AG08396 (cell line): ENCODE measurements at places on chromosomes 5 and 9.

DNA sequence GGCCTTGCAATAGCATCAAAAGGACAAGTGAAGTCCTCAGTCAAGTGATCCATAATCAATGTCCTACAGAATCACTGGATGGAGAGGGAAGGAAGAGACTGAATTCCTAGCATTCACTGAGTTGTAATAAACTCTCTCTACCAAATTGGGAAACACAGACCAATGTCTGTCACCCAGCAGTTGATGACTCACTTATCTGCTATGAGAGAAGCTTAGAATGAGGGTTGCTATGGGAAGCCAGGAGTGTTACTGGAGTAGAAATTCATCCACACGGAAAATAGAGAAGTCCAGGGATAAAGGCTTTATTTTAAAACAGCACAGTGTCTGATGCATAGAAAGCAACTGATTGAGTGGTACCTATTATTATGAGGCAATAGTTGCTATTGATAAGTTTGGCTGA, 407.4 kb downstream of the BRINP1 start:
- DNase-seq: peak; percentile 65

GRCh38 chr5:139806111-139806510, 10.5 kb downstream of the PSD2 start:
- DNase-seq: no peak

- no peak for DNase-seq
Observed at GRCh38 chr9:131700076-131700475, 39.8 kb downstream of the RAPGEF1 start.

GRCh38 chr9:135332516-135332915, 147.1 kb upstream of the PPP1R26 start:
- no peak for DNase-seq

GRCh38 chr5:108786806-108787483, 39.2 kb downstream of the FER start:
- DNase-seq: no peak

- DNase-seq: no peak
Observed at GRCh38 chr5:57734296-57734695, 251.7 kb upstream of the ACTBL2 start.

DNA sequence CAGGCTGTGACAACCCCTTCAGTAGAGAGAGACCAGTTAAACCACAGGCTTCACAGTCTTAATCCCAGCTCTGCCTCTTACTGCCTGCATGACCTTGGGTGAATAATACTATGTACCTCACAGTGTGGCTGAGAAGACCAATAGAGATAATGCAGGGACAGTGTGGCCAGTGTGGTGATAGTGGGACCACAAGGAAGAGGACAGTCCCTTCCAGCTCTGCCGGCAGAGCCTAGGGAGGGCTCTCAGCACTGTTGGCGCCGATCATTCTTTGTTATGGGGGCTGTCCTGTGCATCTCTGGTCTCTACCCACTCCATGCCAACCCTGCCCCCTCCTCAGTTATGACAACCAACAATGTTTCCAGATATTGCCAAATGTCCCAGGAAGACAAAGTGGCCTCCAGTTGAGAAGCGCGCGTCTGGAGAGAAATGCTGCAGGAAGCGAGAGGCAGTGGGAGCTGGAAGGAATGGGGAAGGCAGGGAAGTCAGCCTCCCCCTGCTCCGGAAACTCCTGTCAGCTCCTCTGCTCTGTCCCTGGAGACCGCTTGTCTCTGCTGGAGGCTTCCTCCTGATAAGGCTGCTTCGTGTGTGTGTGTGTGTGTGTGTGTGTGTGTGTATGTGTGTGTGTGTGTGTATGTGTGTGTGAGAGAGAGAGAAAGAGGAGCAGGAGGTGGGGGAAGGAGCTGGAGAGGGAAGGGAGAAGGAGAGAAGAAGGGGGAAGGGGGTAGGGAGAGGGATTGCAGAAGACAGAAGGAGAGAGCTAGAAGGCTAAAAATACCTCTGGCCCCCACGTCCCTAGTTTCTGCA, 31.8 kb upstream of the FABP6 start:
- DNase-seq: no peak

GRCh38 chr5:163505049-163505367, 411 bp upstream of the MAT2B start:
- no peak for DNase-seq

DNA sequence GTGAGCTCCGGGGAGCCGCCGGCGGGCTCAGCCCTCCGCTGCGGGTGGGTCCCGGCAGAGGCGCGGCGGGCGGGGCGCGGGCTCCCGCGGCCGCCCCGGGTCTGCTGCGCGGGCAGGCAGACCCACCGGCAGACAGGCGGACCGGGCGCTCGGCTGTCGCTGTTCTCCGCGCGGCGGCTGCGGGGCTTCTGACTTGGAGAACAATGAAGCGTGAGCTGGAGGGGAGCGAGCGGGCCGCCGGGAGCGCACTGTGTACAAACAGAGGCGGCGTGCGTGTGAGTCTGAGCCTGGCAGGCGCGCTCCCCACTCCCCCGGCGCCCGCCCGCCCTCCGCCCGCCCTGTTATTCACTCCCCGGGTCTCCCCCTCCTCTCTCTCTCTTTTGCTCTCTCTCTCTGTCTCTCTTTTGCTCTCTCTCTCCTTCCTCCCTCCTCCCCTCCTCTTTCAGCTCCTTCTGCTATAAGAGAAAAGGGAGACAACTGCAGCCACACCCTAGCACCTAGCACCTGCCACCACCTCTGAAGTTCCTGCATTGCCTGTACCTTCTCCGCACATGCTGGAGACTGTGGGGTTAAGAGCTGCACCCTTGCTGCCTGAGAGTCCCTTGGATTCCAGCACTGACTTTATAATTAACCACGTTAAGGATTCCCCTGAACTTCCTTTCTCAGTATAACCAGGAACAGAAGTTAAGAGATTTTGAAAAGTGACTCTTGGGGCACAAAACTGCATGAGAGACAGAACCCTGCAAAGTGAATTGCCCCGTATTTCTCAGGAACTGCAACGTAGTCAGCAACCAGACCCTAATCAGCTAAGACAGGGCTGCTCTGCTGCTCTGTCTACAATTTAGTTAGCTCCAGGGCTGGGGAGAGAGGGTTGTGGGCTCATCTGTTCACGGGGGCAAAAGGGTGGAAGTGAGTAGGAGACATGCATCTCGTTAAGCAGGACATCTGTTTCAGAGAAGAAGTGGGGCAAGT, at the start of gene EDIL3:
Gene EDIL3, minus strand, starts transcription at position 277 of the 972 bp plus-strand sequence. CDS start 506 bp downstream, outside the sequence.
- DNase-seq: peak; percentile 9

DNA sequence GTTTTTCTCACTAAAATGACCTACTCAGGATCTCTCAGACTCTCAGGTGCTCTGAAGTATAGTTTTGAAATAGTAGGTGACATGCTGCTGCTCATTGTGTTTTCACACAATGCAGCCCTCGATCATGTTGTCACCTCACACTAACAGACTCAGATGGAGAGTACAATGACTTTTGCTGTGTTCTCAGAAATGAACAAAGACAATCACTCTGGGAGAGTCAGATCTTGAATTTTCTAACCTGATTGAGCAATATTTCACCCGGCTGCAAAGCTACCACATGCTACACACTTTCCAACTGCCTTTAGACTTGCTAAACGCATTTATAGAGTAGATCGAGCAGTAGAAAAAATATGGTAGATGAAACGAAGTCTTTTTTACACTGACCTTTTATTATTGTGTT, 113.4 kb downstream of the ST8SIA4 start:
- DNase-seq: no peak

DNA sequence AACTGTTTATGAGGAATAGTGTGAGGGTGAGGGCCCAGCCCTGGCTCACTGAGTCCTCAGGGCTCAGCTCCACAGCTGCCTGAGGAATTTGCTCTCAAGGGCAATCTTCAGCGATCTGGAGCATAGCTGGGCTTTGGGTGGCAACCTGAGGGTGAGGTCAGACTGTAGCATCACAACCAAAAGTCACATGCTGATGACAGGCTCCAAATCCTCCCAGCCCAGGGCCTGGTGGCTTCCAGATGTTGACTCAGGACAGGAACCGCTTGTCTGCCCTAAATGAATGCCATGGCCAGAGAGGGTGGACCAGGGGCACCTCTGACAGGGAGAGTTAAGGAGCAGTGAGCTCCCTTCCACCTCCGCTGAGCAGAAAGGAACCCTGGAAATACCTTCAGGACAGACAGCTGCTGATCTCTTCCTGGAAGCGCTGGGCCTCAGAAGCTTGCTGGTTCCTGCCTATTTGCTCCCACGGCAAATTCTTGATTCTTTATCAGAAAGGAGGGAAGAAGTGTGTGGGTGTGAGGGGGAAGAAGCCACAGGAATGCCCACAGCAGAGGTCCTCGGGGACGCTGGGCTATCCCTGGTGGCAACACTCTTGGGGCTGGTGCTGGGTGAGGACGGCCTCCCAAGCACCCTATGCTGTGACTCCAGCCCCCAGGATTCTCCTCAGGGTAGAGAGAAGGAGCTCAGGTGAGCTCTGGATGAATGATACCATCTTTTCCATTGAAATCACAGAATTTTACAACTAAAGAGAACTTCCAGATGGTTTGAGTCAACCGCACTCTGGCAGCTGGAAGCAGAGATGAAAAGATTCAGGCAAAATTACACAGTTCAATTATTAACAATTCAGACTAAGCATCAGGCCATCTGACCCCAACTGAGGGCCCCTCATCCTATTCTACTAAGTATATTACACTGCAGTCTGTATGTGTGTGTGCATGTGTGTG, 13.8 kb upstream of the CTSL start:
- peak; percentile 80 for DNase-seq

DNA sequence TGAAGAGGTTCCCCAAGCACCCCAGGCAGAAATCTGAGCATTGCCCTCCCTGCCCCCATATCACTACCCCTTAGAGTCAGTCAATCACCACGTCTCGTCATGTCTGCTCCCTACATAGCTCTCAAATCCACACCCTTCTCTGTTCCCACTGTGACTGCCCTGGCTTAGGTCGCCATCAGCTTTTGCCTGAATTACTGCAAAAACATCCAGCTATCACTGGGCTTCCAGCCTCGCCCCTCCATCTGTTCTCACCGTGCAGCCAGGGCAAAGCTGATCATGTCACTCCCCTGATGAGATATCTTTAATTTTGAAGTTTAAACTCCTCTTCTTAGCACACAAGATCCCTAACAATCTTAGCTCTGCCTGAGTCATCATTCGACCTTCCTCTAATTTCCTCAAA, 89.6 kb upstream of the TBC1D2 start:
- DNase-seq: no peak

DNA sequence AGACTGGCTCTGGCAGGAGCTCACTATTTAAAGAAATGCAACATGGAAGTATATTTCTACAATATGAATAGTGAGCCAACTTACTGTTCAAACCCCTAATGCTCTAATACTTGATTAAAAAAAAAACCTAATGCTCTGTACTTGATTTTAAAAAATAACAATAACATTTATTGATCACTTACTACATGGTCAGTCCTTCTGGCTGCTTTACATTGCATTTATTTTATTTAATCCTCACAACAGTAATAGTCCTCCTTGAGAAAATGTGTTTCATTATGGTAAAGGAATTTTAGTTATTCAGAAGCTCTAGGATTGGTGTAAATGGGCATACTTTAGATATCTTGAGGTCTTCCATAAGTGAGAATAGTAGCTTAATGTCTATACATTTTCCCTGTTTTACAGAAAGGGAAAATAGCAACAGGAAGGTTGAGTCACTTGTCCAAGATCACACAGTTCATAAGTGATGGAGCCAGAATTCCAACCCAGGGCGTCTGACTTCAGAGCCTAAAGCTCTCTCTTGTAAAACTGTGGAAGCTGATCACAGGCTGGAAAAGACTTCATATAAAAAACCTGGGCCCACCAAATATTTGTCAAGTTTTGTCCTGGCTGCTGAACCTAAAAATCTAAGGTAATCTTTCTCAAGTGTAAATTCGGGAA, 1.0 kb downstream of the STARD4 start:
- DNase-seq: no peak

DNA sequence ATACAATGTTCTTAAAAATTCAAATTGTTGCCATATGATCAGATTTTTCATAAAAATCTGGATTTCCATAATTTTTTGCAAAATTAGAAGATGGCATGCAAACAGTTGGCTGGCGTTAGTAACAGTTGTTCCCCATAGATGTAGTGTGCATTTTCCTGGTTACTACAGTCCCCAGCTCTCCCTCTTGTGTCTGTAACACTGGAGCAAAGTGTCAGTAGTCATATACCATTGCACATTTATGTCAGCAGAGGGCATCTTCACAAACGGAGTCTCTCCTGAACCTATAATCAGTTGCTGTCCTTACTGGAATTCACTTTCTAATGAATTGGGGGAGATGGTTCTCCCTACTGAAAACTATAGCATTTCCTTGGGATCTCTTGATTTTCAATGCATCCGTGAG, 44.7 kb upstream of the DMAC1 start:
- DNase-seq: peak; percentile 5
